Left forelimb (tissue), 1 donor: ENCODE measurements at places on chromosomes 11 and 22.

DNA sequence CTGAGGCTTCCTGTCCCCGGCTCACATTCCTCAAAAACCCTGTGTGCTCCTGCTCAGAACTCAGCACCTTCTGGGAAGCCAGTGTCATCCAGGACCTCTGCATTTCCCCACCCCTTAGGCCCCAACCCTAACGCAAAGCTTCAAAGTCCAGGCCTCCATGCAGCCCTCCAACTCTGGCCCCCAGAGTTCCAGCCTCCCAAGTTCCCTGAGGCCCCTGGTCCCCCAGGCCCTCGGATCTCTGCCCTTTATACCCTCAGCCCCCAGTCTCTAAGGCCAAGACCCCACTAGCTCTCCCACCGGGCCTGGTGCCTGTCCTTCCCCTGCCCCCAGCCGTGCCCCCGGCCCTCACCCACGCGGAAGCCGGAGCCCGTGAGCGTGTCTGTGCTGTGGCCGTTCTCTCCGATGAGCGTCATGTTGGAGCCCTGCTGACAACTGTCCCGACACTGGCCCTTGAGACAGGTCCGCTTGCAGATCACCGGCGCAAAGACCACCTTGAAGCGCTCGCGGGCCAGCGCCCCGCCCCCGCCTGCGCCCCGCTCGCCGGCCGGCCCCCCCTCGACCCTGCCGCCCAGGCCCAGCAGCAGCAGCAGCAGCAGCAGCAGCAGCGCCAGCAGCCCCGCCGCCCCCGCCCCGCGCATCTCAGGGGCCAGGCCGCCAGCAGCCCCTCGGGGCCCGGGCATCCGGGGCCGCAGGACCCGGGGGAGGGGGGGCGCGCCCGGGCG is 718 bp downstream of the LTBP3 start:
- DNase-seq = no peak

- DNase-seq = no peak
Observed at GRCh38 chr22:50165436-50166123, 5.0 kb upstream of the PANX2 start.

DNA sequence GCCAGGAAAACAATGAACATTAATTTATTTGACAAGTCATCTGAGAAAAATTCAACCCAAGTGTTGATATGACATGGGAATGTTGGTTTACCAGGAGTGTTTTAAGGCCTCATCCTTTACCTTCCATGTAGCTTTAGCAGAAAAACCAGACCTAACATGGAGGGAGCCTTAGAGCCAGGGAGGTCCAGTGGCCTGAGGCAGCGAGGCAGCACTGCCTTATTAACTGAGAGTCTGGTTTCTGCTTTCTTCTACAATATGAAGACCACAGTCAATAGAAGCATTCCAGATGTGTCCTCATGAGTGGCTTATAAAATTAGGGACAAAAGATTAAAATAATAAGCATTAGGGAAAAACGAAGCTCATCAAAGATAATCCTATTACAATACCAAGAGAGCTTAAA is 61.5 kb downstream of the DKK3 start:
- DNase-seq = no peak

- no peak for DNase-seq
Observed at GRCh38 chr11:71429701-71430100, 18.5 kb downstream of the DHCR7 start.

- no peak for DNase-seq
Observed at GRCh38 chr11:22830082-22830414, 447 bp upstream of the SVIP start.

DNA sequence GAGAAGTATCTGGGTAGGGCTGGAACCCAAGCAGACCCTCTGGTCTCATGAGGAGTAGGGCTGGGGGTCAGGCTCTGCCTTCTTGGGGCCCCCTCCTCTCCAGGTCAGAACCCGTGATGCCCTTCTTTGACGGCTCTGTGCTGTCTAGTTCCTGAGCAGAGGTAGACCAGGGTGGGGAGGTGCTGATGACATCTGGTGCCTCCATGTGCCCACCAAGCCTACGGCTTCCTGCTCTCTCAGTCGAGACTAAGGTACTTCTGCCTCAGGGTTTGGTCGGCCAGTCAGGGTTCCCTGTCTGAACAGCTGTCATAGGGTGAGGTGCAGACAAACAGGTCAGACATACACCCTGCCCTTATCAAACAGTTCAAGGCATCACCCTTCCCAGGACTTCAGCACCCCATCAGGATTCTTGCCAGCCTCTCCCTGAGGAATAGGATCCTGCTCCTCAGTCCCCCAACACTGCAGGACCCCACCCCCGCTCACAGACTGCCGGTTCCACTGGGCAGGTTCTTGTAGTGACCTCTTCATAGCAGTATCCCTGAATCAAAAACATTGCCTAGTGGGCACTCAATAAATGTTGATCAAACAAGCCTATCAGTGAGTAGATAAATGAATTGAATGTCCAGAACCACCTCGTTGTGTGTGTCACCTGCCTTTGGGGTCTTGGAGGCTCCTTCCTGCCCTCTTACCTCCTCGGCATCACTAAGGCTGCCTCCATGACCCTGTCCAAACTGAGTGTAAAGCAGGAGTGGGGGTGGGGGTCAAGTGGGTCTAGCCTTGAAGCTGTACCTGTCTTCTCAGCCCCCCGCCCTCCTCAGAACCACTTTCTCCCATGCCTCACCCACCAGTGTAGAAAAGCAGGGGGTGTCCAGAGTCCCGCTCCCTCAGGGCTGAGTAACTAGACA is 158.2 kb downstream of the BUD13 start:
- peak; percentile 45 for DNase-seq

DNA sequence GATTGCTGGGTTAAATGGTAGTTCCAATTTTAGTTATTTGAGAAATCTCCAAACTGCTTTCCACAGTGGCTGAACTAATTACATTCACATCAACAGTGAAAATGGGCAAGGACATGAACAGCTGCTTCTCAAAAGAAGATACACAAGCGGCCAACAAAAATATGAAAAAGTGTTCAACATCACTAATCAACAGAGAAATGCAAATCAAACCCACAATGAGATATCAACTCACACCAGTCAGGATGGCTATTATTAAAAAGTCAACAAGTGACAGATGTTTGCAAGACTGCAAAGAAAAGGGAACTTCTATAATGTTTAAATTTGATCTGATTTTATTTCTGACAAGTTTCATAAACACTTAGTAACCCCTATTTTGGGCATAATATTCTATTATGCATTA is 537.5 kb downstream of the DLG2 start:
- no peak for DNase-seq

GRCh38 chr11:67408437-67409200 is 4.7 kb downstream of the TBC1D10C start:
- no peak for DNase-seq

DNA sequence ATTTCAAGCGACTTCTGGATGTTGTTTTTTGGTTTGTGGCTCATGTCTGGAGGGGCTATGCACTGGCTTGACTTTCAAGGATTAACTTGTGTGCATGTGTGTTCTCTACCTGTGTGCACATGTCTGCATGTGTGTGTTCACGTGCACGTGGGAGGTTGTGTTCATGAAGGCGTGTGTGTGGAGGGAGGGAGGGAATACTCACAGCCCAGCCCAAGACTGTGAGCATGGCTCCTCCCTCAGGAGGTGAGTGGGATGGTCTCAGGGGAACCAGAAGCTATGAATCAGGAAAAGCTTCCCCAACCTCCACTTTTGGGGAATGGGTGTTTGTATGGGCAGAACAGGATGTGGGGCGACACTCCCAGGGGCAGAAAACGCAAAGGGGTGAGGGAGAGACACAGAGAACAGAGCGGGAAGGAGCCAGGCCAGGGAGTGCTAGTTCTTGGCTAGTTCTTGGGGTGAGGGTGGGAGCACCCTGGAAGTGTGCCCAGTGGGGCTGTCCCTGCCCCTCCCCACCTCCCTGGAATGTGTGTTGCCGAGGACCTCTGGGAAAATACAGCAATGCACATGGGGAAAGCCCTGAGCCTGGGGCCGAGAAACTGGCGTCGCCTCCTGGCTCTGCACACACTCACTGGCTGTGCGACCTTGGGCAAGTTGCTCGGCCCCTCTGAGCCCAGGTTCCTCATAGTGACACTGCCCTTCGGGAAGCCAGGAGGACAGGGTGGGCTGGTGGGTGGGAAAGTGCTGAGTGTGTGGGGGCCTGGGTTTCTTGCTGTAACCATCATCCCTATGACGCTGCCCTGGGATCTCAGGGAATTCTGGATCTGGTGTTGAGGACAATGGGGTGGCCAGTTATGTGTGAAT is 16.9 kb upstream of the ALX4 start:
- DNase-seq = no peak

DNA sequence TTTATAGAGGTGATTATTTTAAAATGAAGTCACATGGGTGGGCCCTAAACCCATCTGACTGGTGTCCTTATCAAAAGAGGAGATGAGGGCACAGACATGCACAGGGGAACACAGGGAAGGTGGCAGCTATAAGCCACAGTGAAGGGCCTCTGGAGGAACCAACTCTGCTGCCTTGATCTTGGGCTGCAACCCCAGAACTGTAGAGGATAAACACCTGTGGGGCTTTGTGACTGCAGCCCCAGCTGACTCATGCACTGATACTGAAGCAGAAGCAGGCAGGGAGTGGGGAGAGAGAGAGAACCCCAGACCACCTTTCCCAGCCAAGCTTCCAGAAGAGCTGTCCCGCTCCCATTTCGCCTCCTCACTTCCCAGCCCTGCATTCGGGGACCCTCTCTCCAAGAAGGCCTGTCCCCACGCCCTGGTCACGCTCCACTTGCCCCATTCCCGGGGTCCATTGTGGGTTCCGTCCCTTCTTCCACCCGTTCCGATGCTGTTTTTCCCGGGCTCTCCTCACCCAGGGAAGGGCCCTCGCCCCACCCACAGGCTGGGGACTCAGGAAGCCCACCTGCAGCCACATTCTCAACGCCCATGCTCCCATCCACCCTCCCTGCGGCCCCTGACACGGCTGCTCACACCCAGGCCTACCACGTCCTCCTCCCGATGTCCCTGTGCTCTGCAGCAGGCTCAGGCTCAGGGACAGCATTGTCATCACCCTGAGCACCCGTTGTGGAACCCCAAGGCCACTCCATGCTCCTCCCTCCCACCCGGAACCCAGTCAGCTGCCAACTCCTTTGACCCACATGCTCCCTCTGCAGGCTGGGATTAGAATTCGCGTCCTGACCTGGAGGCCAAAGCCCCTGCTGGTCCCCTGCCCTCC is 90.8 kb upstream of the SHANK2 start:
- no peak for DNase-seq

- no peak for DNase-seq
Observed at GRCh38 chr11:121059605-121060004, 35.7 kb downstream of the TBCEL start.

GRCh38 chr11:60984636-60985035 is 13.2 kb downstream of the CD6 start:
- no peak for DNase-seq

DNA sequence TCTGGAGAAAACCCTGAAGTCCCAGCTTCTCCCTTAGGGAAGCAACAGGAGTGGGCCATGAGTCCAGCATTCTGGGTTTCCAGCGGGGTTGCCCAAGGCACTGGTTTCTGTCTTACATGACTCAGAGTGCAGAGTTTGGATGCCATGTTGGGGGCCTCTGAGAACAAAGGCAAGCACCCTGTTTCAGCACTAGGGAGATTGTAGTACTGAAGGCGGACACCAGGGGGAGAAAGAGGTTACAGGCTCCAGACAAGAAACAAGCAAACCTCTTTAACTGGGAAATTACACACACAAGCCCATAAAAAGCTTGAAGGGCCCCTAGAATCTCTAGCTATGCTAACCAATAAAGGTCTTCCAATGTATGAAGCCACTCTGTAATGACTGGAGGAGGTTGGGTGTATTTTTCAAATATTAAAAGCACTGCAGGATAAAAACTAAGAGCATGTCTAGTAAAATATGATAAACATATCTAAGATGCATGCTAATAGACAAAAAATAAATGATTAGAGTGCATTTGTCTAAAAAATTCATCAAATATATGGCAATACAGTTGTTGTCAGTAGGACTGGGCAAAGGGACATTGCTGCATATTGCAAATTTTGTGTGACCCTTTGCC is 7.1 kb downstream of the MS4A6E start:
- DNase-seq = no peak

- DNase-seq = peak; percentile 92
Observed at GRCh38 chr22:20393705-20394476, at the start of gene ZNF74. Gene ZNF74 (plus strand): TSS chr22:20394151. CDS start chr22:20394629, 478 bp downstream.

DNA sequence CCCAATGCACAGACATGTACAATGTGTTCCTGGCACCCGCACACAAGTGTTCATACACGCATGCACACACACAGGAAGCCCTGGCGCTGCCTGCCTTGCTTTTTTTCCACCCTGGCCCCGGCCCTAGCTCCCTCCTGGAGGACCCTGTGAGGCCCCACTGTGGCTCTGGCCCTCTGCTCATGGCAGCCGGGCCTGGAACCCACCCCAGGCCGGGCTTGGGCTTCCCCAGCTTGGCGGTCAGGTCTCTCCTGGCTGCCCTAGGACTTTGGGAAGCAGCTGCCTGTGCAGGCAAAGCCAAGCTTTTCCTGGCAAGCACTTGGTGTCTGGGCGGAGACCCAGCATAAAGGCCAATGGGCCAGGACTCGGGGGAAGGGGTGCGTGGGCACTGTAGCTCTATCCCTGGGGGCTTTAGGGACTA is 30.5 kb downstream of the CD82 start:
- DNase-seq = peak; percentile 81

DNA sequence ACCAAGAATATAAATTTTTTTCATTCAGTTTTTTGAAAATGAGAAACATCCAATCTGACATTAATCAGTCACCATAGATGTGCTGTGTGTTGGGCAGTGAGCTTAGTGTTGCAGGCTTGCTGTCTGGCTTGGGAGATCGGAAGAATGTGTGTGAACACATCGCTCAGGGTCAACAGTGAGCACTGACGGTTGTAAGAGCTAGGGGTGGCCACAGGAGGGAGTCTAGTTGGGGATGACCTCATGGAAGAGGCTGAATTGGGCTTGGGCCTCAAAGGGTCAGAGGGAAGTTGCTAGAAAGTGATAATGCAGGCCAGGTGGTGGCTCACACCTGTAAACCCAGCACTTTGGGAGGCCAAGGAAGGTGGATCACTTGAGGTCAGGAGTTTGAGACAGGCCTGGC is 375.4 kb downstream of the DDX10 start:
- no peak for DNase-seq

GRCh38 chr11:6197466-6198200 is 1.4 kb upstream of the OR52W1 start:
- DNase-seq = no peak

- DNase-seq = no peak
Observed at GRCh38 chr11:12393691-12394090, 16.3 kb downstream of the PARVA start.

DNA sequence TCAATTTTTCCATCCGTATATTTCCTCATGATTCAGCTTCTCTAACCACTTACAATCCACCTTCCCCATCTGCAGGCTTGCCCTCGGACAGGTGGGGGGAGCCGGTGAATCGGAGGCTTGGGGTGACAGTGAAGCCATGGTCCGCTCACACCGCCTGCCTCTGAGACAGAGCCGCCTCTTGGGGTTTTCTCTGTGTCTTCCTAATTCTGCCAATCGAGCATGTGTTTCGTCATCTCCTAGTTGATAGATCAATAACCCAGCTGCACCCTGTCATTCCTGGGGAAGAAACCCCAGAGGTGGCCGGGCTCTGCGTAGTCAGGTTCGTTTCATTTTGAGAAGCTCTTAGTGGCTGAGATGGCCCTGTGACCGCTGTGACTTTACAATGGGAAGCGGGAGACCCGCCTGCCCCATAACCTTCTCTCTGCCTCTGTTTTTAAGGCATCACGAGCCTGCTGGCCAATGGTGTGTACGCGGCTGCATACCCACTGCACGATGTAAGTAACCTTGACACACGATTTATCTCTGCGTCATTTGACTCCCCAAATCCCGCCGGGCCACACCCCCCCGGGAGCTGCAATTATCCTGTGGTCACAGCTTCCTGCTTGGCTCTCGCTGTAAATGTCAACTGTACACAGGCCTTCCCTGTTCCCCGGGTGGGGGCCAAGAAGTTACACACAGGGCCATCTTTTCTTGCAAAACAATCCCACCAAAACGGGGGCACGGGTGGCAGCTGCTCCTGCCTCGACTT is 33.3 kb downstream of the ANO1 start:
- DNase-seq = no peak

- no peak for DNase-seq
Observed at GRCh38 chr11:77094841-77095365, 7.7 kb upstream of the OMP start.
